ENCODE measurements at places on chromosomes 7 and 10.

DNA sequence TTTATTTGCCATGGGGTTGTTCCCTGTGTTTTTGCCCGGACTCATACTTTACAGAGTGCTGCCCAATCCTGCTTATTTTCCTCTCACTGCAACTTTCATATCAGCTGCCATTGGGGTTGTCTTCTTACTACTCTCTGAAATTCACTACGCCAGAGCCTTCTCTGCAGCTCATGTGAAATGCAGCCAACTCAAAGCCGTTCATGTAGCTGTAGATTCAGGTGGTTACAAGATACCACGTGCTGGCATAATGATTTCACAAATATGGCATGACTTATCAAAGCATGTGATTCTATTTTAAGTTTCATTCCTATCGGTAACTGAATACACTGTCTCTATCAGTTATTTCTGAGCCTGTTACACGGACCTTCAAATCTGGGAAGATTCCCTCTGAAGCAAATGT, 130.3 kb upstream of the WNT16 start:
- DNase-seq = no peak

- no peak for DNase-seq
These were observed 132.6 kb downstream of the MAPK8 start for GRCh38 chr10:48439031-48439430.

- no peak for DNase-seq
These were observed 73.4 kb downstream of the LHPP start for GRCh38 chr10:124534826-124535601.

DNA sequence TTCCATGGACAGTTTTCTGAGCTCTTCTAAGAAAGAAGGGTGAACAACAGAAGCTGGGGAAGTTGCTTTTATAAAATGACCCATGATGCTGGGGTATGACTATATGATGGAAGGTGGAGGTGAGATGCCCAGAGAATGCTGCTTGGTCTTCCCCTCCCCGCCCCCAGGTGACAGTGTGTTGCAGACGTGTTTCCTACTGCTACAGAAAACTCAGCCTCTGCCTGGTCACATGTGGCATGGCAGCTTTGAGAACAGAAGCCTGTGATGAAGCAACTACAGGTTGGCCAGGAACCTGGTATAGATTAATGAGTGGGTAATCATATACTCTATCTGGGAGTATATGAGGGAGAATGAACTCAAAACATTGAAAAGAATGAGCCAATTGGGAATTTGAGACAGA, 67.1 kb downstream of the MTURN start:
- DNase-seq = no peak

GRCh38 chr10:80771902-80772555, 234.3 kb downstream of the SH2D4B start:
- DNase-seq = no peak

- no peak for DNase-seq
These were observed 28.1 kb upstream of the NFKB2 start for GRCh38 chr10:102367441-102367840.

DNA sequence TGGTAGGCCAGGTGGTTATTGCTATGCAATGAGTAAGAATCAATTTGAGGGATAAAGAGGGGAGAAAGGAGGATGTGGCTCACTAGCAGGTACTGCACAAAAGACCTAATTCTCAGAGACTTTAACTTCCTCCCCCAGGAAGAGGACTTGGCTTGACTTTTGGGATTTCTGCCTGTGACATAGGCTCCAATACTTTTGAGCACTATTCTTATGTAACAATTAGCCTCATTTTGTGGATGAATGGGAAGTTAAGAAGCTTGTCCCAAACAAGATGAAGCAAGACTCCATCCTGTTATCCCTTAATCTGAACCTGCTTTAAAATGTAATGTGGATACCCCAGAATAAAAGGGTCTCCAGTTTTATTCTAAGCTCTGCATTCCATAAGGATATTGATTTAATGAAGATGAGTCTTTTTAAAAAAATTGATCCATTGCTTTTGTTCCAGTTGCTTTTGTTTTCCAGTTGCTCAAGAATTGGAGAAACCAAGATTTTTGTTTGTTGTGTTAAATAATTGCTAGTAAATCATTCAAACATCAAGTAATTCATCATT, 218.5 kb downstream of the SNX13 start:
- DNase-seq = no peak

DNA sequence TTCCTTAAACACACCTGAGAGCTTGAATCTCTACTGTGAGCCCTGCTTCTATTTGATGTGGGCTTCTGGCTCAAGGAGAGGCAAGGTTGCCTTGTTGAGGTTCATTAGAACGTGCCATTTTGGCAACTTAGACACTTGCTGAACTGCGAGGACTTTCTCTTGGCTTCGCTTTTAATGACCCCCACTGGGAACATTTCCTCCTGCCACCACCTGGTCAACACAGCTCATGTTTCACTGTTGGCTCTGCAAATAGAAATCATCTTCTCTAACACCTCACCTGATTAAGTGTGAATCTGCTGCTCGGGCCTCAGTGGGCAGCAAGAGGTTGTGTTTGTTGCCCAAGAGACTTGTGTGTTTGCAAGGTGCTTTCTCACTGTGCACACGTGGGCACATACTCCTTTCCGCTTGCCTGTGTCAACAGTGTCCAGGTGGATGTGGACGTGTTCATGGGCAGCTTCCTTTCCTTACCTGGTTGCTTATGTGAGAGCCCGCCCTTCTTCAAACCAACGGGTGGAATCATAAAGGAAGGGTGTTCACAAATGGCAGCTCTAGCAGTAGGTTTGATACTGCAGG, 147.0 kb downstream of the NRP1 start:
- DNase-seq = no peak

GRCh38 chr10:113178771-113179170, 228.7 kb downstream of the TCF7L2 start:
- DNase-seq = no peak

- no peak for DNase-seq
These were observed 121.7 kb downstream of the C7orf25 start for GRCh38 chr7:42790196-42790595.

- no peak for DNase-seq
These were observed 166.2 kb upstream of the ASAH2 start for GRCh38 chr10:50417486-50417885.

- no peak for DNase-seq
These were observed 56.2 kb downstream of the JMJD1C start for GRCh38 chr10:63409465-63410027.

GRCh38 chr10:89238956-89239644, 12.5 kb downstream of the LIPA start:
- DNase-seq = no peak

Data from stimulated activated CD8-positive, alpha-beta memory T cell treated with anti-CD3 and anti-CD28 coated beads, Interleukin-12 subunit alpha, Interleukin-12 subunit beta, amount 100 ng/mL, for 4 hours (primary cell).